ENCODE measurements at places on chromosomes 2 and 18.

DNA sequence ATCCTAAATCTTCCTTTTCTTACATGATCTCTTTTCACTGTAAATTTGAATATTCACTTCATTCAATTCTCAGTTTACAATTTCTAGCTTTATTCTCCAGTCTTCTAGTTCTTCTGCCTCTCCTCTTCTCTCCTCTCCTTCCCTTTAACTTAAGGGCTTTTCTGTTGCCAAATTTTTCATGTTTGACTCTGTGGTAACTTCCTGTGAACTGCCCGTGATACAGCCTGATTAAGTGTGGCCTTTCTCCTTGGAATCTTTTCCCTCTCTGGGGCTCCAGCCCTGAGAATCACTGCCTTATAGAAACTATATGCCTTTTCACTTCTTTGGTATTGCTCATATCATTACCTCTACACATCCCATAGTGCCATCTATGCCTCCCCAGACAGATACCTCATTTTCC lies 1923.8 kb upstream of the CELF4 start:
- no peak for DNase-seq

- no peak for DNase-seq
Measured at GRCh38 chr2:159366538-159366937, 80.0 kb upstream of the WDSUB1 start.

- no peak for DNase-seq
Measured at GRCh38 chr2:120863661-120864320, 128.1 kb downstream of the GLI2 start.

DNA sequence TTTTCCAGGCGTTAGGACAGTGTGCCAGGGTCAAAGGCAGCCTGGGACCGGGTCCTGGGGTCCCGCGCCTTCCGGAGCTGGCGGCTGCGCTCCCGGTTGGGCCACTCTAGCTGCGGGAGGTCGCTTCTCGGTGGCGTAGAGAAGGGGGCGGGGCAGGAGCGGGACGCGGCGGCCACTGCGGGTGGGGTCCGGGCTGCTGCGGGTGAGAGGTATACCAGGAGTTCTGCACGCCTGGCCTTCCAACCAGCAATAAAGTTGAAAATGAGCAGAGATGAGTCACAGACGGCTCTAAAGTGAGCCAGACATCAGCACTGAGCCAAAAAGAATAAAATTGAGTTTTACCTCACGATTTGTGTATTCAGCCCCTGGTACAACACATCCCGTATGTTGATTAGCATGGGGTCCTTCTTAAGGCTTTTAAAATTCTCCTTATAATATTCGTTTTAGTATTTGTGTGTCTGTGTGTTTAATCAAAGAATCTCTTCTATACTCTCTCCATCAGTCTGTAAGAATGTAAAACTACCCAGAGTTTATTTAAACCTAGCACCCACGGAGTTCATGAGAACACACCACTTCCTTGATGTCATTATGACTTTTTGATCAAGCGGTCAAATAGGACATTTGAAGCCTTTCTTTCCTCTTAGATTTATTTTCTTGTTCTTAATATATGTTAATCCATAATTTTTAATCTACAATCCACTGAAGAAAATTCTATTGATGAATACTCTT lies at the start of gene C1GALT1C1L:
Gene C1GALT1C1L, minus strand, starts transcription at position 108 of the 729 bp plus-strand sequence. Its CDS starts 107 bp downstream, at position 1.
- no peak for DNase-seq

GRCh38 chr2:15145919-15146318 lies 415.2 kb downstream of the NBAS start:
- DNase-seq, result no peak

DNA sequence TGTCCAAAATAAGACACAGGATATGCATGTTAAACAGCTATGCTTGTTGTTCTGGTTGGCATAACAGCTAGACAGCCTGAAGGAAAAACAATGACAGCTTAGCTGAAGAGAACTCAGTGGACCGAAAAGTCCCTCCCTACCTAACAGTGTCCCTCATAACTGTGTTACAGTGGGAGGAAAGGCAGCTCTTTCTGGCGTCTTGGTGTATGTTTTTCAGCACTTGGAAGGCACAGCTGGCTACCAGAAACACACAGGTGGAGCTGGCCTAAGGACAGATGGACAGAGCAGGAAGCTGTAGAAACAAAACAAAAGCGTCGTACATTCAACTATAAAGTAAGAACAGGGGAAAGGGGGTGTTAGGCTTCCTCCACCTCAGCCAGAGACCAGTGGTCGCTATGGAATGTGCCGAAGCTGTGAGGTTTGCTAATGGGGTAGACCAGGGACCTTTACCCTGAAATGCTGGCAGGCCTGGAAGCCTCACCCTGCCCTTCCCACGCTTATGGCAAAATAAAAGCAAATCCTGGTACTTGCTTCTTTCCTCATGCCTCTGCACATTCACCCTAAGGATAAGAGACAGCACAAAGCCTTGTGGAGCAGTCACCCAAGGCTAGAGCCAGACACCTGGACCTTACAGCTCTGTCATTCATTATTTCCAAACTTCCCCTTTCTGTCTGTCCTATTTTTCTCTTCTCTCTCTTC lies 103.5 kb upstream of the TRIB2 start:
- no peak for DNase-seq
